ENCODE measurements at places on chromosomes 7 and 10.

DNA sequence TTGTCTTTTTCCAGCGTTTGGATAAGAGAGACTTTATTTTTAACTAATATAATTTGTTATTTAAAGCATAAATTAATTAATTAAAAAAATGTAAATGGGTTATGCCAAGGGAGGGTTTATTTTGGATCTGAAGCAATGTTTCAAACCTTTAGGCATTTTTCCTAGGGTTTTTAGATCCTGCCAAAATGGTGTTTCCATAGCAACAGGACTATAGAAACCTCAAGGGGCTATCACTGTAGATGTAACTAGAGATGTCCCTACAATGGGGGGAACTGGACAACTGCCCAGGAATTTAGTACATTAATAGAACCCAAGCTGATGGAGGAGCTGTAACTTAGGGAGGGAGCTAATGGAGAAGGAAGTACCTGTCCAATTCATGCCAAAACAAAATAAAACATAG is 57.3 kb downstream of the SLC39A12 start:
- DNase-seq = no peak

GRCh38 chr7:68969571-68969970 is 628.7 kb upstream of the AUTS2 start:
- no peak for DNase-seq

GRCh38 chr10:7787150-7787856 is 490 bp downstream of the KIN start:
- no peak for DNase-seq

- no peak for DNase-seq
These were observed 18.6 kb upstream of the ZNF32 start for GRCh38 chr10:43667317-43667731.

DNA sequence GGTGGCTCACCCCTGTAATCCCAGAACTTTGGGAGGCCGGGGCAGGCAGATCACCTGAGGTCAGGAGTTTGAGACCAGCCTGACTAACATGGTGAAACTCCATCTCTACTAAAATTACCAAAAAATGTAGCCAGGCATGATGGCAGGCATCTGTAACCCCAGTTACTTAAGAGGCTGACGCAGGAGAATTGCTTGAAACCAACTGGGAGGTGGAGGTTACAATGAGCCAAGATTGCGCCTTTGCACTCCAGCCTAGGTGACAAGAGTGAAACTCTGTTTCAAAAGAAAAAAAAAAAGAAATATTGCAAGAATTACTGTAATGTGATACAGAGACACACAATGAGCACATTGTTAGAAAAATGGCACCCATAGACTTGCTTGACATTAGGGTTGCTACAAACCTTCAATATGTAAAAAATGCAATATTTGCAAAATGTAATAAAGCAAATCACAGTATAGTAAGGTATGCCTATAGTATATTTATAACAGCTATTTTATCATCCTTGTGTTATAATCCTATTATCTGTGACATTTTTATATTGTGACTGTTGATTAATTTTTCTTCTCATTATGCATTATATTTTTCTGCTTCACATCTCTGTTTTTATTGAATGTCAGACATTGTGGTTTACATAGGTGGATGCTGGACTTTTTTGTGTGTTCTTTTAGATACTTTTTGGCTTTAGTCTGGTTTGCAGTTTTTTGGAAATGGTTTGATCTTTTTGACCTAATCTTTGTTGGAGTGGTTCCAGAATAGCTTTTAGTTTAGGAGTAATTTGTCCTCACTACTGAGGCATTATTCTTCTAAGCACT is 55.4 kb upstream of the HELLS start:
- DNase-seq = no peak

DNA sequence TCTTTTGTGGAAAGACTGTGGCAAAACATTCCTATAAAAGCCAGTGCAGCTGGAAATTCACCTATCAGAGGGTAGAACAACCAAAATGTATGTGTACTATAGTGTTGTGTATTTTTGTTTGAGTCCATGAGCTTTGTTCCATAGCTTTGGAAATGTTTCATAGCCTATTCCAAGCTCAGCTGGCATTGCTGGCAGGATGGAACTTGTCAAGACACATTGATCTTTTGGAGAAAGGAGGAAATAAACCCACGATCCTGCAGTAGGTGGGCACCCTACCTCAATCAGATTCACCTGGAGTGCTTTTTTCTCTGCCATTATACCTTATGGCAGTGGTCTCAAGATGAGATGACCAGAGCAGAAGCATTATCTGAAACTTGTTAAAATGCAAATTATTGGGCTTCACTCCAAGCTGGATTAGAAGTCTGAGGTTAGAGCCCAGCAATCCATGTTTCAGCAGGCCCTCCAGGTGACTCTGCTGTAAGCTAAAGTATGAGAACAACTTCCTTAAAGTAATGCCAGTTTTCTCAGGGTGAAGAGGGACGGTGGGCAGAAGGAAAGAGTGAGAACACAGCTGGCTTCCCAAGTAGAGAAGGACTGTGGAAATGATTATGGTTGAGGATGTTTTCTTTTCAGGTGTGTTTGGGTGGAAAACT is 30.3 kb upstream of the CDK1 start:
- no peak for DNase-seq

- no peak for DNase-seq
These were observed 140.1 kb downstream of the GFRA1 start for GRCh38 chr10:116132780-116133399.

- no peak for DNase-seq
These were observed 103.4 kb upstream of the STK17A start for GRCh38 chr7:43479543-43479942.

GRCh38 chr7:30584415-30584814 is 10.3 kb upstream of the GARS1 start:
- no peak for DNase-seq

- peak; percentile 36 for DNase-seq
These were observed 595 bp upstream of the SUN1 start for GRCh38 chr7:831596-832166.

- DNase-seq = no peak
These were observed 727 bp downstream of the RET start for GRCh38 chr10:43077421-43078171.

DNA sequence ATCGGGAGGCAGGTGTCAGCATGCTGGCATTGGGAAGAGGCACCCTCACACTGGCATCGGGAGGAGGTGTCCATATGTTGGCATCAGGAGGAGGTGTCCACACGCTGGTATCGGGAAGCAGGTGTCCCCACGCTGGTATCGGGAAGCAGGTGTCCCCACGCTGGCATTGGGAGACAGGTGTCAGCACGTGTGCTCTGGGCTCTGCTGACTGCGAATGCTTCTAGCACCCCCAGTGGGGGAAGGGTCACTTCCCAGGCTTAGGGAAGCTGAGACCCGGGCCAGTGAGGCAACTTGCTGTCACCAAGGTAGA is 92.5 kb upstream of the IKZF1 start:
- DNase-seq = no peak

GRCh38 chr7:82049891-82050533 is 280.2 kb upstream of the HGF start:
- no peak for DNase-seq

- DNase-seq = no peak
These were observed 65.6 kb upstream of the ADO start for GRCh38 chr10:62738916-62739315.

- DNase-seq = peak; percentile 14
These were observed 63.3 kb downstream of the RASGEF1A start for GRCh38 chr10:43203448-43204041.

- no peak for DNase-seq
These were observed 122.3 kb upstream of the LYZL2 start for GRCh38 chr10:30751678-30752331.

DNA sequence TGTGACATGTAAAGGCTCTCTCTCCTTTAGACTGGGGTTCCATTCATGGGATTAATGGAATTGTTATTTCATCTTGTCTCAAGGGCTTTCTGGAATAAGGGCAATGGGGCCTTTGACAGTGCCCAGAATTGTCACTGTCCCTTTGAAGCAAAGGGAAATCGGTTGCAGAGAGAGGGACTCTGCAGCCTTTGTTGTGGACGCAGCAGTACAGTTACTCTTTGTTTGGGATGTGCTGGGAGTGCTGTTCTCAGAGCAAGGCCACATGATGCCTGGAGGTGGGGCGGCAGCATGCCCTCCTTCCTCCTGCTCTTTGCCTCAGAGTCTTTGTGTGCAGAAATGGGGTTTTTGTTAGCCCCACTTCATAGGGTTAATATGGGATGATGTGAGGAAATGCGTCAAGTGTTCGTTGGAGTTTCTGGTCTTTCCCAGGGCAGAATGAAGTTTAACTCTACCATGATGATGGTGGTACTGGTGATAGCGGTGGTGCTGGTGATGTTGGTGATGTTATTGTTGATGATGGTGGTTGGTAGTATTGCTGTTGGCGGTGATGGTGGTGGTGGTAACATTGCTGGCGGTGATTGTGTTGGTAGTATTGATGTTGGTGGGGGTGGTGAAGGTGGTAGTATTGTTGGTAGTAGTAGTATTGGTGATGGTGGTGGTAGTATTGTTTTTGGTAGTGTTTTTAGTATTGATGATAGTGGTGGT is 45.3 kb downstream of the DOCK1 start:
- no peak for DNase-seq

GRCh38 chr7:23864973-23865372 is 155.0 kb downstream of the STK31 start:
- DNase-seq = no peak

- peak; percentile 48 for DNase-seq
These were observed 2.0 kb upstream of the BLVRA start for GRCh38 chr7:43756368-43757072.

DNA sequence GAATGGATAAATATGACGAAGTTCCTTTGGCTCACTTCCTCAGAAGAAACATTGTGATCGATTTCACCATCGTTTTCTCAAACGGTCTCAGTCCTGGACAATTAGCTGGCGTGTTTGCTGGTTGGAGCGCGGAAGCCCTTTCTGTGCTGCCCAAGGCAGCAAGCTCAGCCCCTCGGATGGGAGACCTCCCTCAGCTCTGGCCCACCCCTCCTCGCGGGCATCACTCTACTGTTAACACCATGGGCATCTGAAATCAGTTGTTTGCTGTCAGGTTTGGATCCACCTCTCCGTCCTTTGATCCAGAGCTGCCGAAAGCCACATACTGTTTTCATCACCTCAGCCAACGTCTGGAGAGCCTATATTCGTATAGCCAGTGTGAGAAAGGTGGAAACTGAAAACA is 68.2 kb downstream of the C10orf143 start:
- no peak for DNase-seq

- no peak for DNase-seq
These were observed 218.0 kb upstream of the IGFBP3 start for GRCh38 chr7:46139079-46139478.

Data from CD14-positive monocyte (primary cell).